ENCODE measurements at places on chromosomes 5 and 9. TPM values are rescaled to one million over a fixed set of nuclear protein-coding genes. Genes with fewer than 3 reads are reported as not detected.

DNA sequence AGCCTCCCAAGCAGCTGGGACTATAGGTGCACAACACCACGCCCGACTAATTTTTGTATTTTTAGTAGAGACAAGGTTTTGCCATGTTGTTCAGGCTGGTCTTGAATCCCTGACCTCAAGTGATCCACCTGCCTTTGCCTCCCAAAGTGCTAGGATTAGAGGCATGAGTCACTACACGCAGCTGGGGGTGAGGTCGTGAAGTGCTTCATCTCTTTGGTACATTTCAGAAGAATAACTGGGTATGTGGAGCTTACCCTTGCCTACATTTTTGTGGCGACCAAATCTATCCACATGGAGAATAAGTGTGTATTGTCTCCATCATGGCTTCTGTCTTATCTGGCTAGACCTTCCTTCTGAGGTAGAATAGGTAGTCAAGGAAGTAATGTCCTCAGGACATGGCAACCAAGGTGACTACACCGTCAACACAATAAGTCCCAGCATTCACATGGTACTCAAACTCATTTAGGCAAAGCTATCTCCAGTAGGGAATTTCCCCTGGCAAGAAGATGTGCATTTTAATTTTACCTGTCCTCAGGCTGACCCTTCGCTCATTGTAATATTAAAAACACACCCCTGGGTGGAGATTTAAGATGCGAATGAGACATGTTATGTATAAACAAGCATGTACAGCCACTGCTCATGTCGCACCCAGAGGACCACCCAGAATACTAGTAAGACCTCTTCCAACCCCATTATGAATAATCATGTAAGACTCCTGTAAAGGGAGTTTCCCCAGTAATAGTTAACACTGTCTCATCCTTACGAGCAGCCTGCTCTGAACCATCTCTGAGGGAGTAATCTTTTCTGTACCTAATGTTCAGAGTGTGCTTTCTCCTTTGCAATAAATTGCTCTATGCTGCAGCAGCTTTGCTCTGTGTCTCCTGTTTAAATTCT, 1173.2 kb downstream of the TAF11L14 start:
- peaks cover 1% of the 10 kb centered on the region for H3K27me3 ChIP-seq
- no peak for DNase-seq
- no peak overlapping the region for H3K4me3 ChIP-seq
- no peak overlapping the region for H3K27ac ChIP-seq

The HRCT1 gene
- total RNA-seq = not detected

DNA sequence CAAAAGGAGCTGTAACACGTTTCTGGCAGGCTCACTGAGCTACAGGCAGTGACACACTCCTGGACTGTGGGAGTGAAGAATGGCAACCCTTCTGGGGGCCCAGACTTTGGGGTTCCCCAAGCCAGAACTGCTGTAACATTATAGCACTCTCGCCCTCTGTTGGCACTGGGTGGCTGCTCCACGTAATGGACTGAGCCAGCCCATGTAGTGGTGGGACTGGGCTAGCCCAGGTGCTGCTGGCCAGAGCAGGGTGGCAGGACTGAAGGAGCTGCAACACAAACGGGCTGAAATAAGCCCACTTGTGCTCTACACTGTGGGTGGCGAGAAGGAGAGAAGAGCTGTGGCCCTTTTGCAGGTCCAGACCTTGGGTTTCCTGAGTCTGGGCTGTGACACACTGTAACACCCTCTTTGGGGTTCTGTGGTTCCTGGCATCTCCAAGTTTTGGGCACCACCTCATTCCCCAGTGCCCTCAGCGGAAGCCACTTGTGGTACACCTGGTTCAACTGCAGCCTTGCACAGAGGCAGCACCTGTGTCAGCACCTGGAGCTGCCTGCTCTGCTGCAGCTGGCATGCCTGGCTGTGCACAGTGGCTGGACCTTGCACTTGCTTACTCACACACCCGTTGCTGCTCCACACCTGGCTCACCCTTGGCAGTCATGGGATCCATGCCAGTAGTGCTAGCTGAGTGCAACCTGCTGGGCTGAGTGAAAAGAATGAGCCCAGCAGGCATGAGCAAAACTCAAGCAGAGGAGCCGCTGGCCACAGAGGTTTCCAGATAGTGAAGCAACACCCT, 95.0 kb upstream of the PRR16 start:
- H3K4me1 ChIP-seq = no peaks in the 10 kb centered on the region
- H3K27me3 ChIP-seq = no peaks in the 10 kb centered on the region
- no peak overlapping the region for H3K27ac ChIP-seq

The CDH9 gene
- not detected for total RNA-seq

The IL4 gene
- 6.4 TPM for total RNA-seq

- H3K4me3 ChIP-seq = no peak overlapping the region
- peaks cover 13% of the 10 kb centered on the region for H3K27me3 ChIP-seq
- DNase-seq = no peak
- H3K4me1 ChIP-seq = peaks cover 4% of the 10 kb centered on the region
- no peaks in the 10 kb centered on the region for H3K36me3 ChIP-seq
These were observed 12.1 kb upstream of the PSD2 start for GRCh38 chr5:139783436-139783965.

DNA sequence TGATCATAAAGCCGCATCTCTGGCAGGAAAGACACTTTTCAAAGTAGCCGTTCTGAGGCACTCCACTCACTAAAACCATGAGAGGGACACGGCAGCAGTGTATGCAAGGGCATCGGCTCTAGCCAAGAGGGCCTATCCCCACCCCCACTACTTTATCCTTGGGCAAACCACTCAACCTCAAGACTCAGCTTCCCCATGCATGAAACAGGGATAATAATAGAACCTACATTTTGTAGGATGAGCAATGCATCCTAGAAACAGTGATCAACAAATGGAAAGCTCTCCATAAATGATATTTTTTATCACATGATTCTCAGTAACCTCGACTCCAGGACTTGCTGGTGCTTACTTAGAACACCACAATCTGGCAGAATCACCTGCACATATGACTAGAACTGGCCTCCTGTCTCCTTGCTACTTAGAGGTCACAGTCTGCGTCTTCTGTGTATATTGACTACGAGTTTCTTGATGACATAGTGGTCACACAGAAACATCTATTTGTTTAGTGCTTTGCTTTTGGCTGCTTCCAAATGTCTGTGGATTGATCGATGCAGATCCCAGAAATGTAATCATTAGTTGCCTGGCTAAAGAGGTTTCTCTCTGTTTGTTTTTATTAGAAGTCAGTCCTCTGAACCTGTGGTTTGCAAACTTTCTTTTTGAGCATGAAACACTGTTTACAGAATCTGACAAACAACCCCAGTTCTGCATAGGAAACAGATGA, 102.1 kb downstream of the LHFPL2 start:
- no peaks in the 10 kb centered on the region for H3K36me3 ChIP-seq
- no peak overlapping the region for H3K27ac ChIP-seq
- H3K4me1 ChIP-seq = no peaks in the 10 kb centered on the region
- H3K4me3 ChIP-seq = no peak overlapping the region
- peaks cover 2% of the 10 kb centered on the region for H3K27me3 ChIP-seq
- no peak for DNase-seq

DNA sequence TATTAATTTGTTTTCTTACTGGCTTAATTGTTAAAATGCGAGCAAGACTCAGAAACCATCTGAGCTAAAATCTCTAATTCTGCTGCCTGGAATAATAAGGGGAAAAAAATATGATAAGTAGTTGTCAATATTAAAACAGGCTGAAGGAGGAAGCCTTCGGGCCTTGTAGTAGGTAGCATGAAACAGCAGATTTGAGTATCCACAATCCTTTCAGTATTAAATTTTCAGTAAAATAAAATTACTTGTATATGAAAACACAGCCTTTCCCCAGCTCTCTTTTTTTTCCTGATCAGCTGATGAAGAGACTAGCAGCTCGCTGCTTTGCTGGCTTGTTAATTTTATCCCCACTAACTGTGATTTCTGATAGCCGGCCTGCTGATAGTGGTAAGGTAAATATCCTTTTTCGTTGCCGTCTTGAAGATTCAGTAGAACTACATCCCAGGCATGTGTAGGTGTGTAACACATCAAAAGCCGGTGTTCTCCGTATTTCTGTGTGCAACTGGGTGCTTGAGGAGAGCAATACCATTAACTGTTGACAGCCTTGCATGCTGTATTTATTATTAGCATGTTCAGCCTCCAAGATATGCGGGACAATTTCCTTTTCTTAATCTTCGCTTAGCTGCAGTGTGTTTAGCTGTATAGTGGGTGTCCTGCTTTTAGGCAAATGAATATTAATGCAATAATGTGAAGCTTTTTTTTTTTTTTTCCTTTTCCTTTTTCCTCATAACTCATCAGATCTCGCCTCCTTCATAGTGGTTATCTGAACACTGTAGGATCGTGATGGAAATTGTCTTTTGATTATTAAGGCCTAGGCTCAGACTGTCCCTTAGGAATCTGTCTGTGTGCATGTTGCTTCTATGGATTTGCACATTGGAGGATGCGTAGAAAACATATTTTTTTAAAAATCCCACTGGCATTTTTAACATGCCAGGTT, 144.6 kb downstream of the SMARCA2 start:
- no peak for DNase-seq
- peaks cover 16% of the 10 kb centered on the region for H3K36me3 ChIP-seq
- H3K4me3 ChIP-seq = peak overlapping the region; percentile 57
- H3K27me3 ChIP-seq = no peaks in the 10 kb centered on the region
- no peak overlapping the region for H3K27ac ChIP-seq

DNA sequence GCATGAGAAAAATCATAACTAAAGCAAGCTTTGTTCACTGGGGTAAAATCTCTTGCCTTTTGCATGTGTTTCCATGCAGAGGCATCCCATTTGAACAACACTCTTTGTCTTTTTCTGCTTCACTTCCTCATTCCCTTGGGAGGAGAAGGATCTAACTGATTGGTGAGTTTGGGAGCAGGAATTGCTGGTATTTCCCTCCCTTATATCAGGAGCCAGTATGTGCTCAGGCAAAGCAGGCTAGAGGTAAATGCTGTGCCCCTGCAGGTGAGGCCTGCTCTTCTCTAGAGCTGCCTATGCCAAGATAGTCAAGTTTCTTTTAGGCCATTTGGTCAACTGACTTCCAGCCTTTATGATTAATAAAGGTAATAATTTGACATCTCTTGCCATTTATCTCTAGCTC, 179.9 kb downstream of the COX7C start:
- no peaks in the 10 kb centered on the region for H3K4me1 ChIP-seq
- no peaks in the 10 kb centered on the region for H3K36me3 ChIP-seq
- H3K4me3 ChIP-seq = no peak overlapping the region

The NUTM2F gene
- total RNA-seq = not detected

GRCh38 chr9:112369817-112370216, 10.1 kb upstream of the HSDL2 start:
- no peak overlapping the region for H3K4me3 ChIP-seq
- peaks cover 3% of the 10 kb centered on the region for H3K4me1 ChIP-seq
- no peak overlapping the region for H3K27ac ChIP-seq
- peaks cover 5% of the 10 kb centered on the region for H3K36me3 ChIP-seq

- H3K27ac ChIP-seq = no peak overlapping the region
- no peak overlapping the region for H3K4me3 ChIP-seq
- no peaks in the 10 kb centered on the region for H3K36me3 ChIP-seq
- no peak for DNase-seq
These were observed 277.6 kb downstream of the ZNF608 start for GRCh38 chr5:124468671-124469411.

- H3K27ac ChIP-seq = no peak overlapping the region
- peaks cover 11% of the 10 kb centered on the region for H3K27me3 ChIP-seq
- no peak for DNase-seq
- H3K4me1 ChIP-seq = no peaks in the 10 kb centered on the region
- no peaks in the 10 kb centered on the region for H3K36me3 ChIP-seq
- H3K4me3 ChIP-seq = no peak overlapping the region
These were observed 33.8 kb downstream of the DAB2IP start for GRCh38 chr9:121685146-121685794.

GRCh38 chr5:167634432-167634831, 657.0 kb upstream of the WWC1 start:
- H3K27ac ChIP-seq = no peak overlapping the region
- no peak overlapping the region for H3K4me3 ChIP-seq
- no peaks in the 10 kb centered on the region for H3K27me3 ChIP-seq
- no peaks in the 10 kb centered on the region for H3K4me1 ChIP-seq
- no peak for DNase-seq

DNA sequence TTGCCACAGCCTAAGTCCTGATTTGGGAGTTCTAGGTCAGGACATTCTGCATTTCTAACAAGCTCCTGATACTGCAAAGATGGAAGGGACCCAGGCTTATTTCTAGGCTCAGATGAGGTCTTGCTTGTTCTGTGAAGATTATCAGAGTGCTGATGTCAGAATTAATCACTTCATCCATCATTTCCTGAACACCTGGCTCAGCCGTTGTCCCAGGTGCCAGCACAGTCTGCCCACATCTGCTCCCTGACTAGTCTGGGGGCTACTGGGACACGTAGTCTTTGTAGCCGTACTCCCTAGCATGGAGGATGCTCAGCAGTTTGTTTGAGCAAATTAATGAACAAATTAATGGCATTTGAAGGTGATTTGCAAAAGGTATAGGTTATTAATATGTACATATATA, 17.9 kb upstream of the SPINK4 start:
- H3K36me3 ChIP-seq = no peaks in the 10 kb centered on the region
- no peak overlapping the region for H3K4me3 ChIP-seq
- peaks cover 10% of the 10 kb centered on the region for H3K4me1 ChIP-seq
- H3K27me3 ChIP-seq = no peaks in the 10 kb centered on the region

The PCDHB15 gene
- not detected for total RNA-seq
